Fibroblast of pulmonary artery (primary cell): ENCODE measurements at places on chromosomes 4 and X.

DNA sequence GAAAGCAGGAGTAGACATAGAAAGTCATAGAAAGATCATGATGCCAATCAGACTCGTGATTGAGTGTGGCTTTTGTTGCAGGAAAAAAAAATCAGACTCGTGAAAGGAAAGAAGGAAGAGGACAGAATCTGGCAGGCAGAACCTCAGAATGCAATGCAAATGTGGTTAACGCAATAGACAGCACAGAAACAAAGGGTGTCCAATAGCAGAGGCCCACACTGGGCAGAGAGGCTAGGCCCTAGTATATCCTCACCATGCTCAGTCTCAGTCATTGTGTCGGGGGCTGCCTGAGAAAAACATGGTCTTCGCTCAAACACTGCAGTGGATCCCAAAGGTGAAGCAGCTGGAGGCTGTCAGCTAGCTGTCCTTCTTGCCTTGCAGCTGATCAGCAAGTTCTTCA is 102.8 kb upstream of the MAOA start:
- no peak for DNase-seq

DNA sequence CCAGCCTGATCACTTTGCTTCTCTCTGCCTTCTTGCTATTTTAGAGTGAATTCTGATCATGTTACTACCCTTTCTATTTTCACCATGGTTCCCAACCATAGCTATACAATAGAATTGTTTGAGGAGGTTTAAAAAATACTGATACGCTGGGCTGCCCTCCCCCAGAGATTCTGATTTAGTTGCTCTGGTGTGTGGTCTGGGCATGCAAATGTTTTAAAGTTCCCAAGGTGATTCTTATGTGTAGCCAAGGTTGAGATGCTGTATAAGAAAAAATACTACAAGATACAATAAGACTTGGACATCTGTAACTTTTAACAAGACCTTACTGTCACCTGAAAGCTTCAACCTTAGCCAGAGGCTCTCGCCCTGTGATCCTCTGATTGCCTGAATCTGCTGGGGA is 22.2 kb upstream of the INTS6L start:
- no peak for DNase-seq

DNA sequence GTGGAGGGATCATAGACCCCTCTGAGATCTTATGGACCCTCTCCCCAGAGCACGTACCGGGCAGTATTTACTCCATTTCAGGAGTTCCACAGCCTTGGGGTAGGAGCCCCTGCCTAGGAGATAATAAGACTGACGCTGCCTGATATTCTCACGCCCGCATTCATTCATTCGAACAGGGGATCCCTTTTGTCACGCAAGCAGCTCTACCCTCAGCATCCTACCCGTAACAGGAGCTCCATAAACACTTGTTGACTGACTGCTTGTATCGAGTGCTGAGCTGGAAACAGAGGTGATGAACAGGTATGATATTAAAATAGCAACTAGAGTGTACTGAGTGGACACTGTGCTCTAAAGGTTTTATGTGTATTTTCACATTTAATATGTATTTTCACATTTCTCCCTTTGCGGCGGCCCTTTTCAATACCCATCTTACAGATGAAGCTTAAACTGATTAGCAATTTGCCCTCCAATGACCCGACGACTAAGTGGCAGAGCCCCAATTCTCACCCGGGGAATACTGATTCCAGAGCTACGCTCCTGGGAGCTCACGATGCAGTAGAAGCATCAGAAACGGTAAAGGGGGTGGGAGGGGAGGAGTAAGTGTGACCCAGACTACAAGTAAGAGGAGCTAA is 888 bp downstream of the RAB28 start:
- peak; percentile 10 for DNase-seq

DNA sequence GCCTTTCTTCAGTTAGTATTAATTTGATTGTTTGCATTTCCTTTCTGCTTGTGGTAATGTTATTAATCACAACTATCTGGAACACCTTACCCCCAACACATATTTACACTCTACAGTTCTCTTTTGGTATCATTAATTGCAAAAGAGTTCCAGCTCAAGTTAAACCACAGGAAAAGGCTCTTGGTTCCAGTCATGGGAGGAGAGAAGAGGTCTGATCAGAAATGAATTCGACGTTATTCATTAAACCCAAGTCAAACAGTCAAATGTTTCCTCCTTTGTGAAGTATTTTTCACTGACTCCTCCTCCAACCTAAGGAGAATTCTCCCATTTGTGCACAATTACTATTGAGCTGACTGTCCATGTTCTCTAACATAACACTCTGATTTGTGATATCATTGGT is 91.4 kb downstream of the SLC39A8 start:
- no peak for DNase-seq

- no peak for DNase-seq
Observed at GRCh38 chr4:139311909-139312308, 9.6 kb upstream of the NDUFC1 start.

DNA sequence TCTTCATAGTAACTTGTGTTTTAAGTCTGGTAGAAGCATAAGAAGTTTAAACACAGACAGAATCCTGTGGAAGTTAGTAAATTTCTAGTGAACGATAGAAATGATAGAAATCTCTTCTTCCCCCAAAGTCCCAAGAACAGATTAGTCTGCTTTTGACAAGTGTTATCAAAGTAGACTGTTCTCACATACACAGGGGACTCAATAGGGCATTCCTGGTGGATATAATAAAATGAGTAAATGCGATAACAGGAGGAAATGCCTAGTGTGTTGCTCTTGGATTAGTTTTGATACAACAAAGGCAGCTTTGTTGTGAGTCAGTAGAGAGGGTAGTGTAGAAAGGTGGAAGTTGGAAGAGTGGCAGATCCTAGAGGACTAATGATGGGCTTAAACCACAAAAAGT is 43.5 kb downstream of the CLCN3 start:
- peak; percentile 62 for DNase-seq

GRCh38 chrX:107672955-107673378 is 44.7 kb downstream of the PRPS1 start:
- DNase-seq: peak; percentile 89

DNA sequence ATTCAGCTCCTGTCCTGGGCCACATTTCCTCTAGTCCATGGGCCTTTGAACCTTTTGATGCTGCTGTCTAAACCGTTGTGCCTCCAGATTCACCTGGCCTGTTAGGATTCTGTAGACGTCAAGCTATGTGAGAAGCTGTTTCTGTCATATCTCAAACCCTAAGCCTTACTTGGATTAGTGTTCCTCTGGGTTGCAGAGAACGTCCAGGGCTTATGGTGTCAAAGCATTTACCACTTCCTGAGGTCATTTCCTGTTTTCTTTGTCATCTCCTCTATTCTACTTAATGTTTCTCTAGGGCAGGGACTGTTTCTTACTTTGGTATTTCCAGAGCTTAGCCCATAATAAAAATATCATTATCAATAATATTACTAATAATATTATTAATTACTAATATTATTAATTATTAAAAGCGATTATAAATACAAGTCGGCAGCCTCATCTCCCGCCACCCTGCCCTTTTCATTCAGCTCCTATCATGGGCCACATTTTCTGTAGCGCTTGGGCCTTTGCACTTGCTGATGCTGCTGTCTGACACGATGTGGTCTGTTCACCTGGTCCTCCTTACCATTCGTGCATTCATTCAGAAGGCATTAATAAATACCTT is 19.1 kb downstream of the PRIMPOL start:
- DNase-seq: peak; percentile 33

DNA sequence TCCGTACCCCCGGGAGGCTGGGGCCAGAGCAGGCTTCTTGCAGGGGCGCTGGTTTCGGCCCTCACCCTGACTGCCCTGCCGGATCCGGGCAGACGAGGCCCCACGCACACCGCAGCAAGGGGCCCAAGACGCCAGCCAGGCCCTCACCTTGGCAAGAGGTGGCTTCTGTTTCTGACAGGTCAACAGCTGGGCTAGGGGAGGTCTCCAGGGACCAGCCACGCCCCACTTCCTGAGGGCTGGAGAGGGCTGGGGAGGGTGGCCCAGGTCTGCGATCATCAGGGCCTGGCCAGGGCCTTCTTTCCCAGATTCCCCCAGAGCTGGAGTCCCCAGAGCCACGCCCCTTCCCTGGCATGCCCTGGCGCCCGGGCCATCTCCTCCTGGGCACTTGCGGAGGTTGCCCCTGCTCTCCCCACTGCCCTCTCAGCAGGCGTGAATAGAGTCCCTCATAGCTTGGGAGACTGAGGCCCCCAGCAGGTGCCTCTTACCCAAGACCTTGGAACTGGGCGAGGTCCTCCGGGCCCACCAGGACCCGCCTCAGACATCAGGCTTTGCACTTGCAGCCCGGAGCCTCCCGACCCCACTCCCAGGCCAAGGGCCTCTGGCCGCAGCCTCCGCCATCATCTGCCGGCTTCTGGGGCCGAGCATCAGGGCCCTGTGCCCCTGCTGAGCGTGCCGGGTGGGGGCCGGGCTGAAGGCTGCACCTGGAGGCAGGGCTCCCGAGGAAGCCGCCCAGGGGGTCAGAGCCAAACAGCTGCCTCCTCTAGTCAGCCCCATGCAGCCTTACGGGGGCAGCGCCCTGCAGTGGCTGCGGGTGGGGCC is 6.3 kb upstream of the FGFR3 start:
- no peak for DNase-seq

- DNase-seq: no peak
Observed at GRCh38 chr4:152992466-152992865, 56.3 kb downstream of the FHDC1 start.

DNA sequence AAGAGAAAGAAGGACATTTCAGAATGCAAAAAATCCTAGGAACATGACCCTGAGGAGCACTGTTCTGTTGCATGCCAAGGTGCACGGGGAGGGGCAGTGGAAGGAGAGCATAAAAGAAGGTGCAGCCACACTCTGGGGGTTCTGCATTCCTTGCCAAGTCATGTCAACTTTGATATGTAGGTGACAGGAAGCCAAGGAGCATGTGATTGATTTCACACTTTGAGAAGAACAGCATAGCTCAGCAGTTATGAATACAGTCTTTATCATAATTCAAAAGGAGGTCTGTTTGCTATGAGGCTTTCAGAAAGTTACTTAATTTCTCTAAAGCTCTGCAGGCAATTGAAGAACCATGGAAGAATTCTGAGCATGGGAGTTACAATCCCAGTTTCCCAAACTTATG is 50.6 kb downstream of the SCFD2 start:
- DNase-seq: no peak

DNA sequence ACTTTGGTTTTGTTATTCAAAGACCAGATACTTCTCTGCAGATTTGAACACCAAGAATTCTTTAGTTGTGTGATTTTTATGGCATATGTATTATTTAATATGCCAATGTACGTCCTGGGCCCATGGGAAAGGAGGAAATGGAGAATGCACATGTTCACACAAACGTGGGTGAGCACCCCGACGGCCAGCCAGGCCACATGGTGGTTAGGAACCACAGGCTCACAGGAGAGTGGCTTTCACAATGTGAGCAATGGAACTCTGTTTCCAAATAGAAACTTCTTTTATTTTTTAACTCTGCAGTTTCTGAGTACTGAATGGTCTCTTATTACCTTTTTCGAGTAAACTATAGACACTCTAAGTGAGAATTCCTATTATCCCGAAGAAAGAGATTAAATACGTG is 58.0 kb upstream of the UNC5C start:
- no peak for DNase-seq

- peak; percentile 62 for DNase-seq
Observed at GRCh38 chr4:55178226-55179005, 53.0 kb upstream of the KDR start.

DNA sequence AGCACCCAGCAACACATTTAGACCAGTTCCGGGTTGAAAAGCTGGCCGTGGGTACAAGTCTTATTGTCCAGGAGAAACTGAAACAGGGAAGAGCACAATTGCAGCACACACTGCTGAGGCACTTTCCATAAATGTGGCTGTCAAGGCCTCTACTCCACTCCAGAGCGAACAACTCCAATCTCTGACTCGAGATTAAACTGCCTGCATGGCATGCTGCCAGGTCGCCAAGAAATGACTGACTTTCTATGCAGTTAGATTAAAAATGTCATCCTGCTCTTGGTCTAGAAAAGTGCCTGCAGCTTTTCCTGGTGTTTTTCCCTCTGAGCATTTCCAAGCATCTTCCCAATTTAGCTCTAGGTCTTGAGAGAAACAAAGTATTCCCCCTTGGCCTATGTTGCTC is 260.6 kb upstream of the EMCN start:
- DNase-seq: no peak

DNA sequence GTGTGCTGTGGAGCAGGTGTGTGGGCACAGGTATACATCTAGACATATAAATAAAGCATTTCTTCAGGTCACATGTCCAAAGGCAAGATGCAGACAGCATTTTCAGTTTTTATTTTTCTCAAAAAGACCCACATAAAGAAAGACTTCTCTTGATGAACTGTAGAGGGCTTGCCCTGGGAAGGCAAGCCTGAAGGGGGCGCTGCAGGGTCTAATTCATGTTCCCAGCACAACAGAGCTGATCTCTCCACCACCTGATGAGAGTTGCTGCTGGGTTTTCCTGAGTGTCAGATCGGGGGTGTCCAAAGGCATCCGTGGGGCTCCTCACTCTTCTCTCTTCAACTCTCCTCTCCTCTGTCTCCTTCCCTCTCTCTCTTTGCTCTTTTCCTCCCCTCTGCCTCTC is 26.6 kb downstream of the ADRA2C start:
- no peak for DNase-seq

GRCh38 chr4:123485601-123486000 is 89.0 kb downstream of the SPRY1 start:
- DNase-seq: no peak

DNA sequence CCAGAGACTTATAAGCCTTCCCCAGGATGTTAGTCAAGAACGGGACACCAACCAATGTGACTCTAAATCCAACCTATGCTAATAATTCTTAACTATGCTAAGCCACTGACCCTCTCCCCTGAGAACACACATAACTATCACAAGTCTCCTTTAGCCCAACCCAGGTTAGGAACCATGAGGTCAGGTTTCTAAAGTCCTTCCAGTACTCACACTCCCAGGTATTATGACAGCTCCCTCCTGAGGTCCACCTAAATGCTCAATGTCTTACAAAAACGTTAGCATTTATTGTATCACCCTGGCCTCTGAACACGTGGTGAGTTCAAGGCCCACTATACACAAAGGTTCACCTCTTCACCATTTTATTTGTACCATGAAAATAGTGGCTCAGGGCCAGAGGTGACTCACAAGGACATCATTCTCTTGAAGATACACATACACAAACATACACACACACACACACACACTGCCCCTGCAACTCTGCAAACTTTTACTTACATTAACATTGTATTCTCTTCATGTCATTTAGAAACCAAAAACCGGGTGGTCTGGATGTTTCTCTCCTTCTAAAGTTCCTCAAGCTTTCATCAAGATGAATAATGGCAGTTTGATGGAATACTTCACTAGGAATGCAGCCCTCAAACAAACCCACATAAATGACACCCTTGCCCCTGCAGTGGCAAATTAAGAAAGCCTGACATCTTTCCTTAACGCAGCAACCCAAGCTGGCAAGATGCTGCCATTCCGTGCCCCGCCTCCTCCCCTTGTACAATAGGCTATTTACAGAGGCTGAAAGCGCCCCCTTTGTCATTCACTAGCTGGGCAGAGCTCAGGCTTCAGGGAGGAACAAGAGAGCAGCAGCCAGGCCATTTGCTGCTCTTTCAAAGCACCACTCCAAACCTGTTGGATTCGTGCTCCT is 17.7 kb downstream of the ACSL1 start:
- peak; percentile 70 for DNase-seq

- DNase-seq: no peak
Observed at GRCh38 chr4:5224340-5224739, 173.1 kb downstream of the STK32B start.
